Astrocyte (in vitro differentiated cells and primary cell): ENCODE measurements at places on chromosomes 7 and 10.
A peak's percentile ranks its signal among the peaks of the same experiment; 100 is the strongest.

GRCh38 chr7:41869997-41870396 is 167.1 kb upstream of the INHBA start:
- DNase-seq, result no peak

- DNase-seq, result peak; percentile 97
These were observed 55.2 kb upstream of the FRMD4A start for GRCh38 chr10:14385596-14386593.

DNA sequence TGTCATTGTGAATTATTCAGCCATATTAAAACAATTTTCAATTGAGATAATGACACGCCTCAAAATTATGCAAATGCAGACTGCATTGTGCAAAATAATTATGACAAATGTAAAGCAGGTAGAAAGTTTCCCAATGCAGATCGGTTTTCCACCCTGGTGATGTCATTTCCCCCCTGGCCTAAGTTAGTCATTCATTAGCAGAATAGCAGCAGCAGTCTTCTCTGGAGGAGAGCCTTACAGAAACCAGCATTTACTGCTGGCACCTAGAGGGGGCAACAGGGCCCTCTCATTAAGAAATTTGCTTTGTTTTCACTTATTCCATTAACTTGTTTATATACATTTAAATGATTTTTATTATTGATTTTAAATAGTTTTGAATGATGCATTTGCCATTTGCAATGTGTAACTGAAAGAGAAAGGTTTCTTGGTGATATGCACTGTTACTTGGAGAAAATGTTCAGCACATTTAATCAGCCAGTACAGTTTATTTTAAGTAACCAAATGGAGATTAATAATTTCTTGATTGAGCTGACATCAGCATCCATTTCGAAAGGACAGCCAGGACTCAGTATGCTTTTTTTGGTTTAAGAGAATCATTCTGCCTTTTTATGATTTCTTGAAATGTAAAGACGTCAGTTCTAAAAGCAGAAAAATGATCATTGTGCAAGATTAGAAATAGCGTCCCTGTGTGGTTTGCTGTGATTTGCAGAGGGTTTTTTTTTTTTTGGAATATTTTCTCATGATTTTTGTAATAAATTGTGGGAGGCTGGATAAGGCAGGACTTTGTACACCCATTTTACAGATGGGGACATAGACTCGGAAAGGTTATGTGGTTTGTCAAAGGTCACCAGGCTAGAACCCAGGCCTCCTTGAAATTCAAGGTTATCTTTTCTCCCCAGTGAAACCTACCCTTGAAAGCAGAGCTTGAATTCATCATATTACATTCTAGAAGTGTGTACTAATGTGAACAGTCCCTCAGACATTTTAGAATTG is 3.5 kb downstream of the ARID5B start:
- peak; percentile 77 for DNase-seq

GRCh38 chr7:6623589-6624245 is 8.3 kb downstream of the ZNF853 start:
- no peak for DNase-seq

GRCh38 chr7:106317971-106318370 is 33.2 kb upstream of the NAMPT start:
- peak; percentile 63 for DNase-seq

- peak; percentile 33 for DNase-seq
These were observed 860 bp downstream of the ZEB1 start for GRCh38 chr10:31319602-31320549.

GRCh38 chr7:1452205-1452604 is 7.1 kb downstream of the MICALL2 start:
- no peak for DNase-seq

- DNase-seq, result peak; percentile 38
These were observed 240.3 kb downstream of the IPMK start for GRCh38 chr10:58027426-58027825.

- DNase-seq, result no peak
These were observed 14.8 kb upstream of the NRP1 start for GRCh38 chr10:33349268-33349667.

- no peak for DNase-seq
These were observed 17.8 kb downstream of the TMEM209 start for GRCh38 chr7:130187360-130187759.

DNA sequence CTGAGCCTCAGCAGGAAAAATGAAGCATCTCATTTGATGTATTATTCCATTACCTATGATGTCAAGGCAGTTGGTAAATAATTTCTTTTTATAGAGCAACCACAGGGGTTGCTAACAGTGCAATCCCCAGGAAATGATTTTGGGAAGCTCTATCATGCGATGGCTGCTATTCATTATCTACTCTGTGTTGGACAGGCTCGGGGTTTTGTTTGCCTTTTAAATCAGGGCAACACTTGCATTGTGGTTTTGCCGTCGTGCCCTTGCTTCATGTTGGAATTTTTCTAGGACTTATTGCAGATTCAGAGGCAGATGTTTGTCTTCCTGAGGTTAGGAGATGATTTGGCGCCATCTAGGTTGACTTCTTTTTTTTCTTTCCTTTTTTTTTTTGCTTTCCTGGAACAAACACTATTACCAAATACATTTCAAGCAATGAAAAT is 128.4 kb downstream of the BICC1 start:
- DNase-seq, result peak; percentile 99

GRCh38 chr10:114957673-114958072 is 19.7 kb downstream of the TRUB1 start:
- DNase-seq, result no peak

GRCh38 chr10:70054902-70055301 is 2.3 kb downstream of the MACROH2A2 start:
- DNase-seq, result no peak

DNA sequence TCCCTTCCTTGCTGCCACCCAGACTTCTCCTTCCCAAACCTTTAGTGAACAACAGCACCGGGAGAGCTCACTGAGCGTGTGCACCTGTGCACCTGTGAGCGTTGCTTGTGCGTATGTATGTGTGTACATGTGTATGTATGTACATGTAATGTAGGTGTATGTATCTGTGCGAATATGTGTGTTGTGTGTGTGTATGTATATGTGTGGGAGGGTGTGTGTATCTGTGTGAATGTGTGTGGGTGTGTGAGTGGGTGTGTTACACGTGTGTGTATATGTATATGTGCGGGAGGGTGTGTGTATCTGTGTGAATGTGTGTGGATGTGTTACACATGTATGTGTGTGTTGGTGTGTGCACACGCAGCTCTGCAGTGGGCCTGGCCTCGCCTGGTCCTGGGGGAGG is 44.5 kb upstream of the DNAJB6 start:
- DNase-seq, result no peak

DNA sequence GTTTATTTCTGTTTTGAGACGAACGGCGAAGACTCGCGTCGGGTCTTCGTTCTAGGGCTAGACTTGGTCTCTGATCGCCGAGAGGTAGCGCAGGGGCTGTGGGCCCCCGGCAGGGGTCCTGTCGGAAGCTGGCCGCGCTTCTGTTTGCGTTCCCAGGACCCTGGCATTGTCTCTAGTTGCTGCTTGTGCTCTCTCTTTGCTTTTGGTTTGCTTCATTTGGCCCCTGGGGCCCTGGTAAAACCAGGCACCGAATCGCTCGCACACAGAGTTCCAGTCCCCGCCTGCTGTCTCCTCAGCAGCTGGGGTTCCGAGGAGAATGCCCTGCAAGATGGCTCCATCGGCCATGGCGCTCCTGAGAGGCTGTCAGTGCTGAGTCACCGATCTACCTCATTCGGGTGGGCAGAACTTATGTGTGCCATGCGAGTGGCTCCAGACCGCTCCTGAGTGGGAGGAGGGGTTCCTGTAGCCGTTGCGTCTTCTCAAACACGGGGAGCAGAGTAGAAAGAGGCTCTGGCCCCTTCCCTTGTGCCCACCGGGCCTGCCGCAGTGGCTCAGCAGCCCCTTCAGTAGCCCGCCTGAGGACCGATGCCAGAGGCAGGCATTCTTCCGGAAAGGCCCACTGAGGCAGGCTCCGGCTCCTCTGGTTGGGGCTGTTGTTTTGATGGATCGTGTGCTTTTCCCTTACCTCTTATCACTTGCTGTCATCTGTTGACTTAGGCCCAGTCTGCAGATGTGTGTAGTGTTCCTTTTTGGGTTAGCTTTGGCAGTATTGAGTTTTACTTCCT is 826 bp downstream of the CHPF2 start:
- DNase-seq, result peak; percentile 79

DNA sequence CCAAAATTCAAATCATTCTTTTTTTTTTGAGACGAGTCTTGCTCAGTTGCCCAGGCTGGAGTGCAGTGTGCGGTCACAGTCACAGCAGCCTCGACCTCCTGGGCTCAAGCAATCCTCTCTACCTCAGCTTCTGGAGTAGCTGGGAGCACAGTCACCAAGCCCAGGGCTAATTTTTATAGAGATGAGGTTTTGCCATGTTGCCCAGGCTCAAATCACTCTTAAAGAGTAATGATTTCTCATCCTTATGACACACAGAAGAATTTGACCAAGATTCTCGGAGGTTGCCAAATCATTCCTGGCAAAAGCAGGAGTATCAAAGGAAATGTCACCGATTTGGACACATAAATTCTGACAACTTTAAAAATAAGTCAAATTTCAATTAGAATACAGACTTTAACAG is 39.1 kb downstream of the SIRT1 start:
- DNase-seq, result peak; percentile 20

GRCh38 chr10:10551596-10552301 is 465.9 kb upstream of the CELF2 start:
- no peak for DNase-seq

DNA sequence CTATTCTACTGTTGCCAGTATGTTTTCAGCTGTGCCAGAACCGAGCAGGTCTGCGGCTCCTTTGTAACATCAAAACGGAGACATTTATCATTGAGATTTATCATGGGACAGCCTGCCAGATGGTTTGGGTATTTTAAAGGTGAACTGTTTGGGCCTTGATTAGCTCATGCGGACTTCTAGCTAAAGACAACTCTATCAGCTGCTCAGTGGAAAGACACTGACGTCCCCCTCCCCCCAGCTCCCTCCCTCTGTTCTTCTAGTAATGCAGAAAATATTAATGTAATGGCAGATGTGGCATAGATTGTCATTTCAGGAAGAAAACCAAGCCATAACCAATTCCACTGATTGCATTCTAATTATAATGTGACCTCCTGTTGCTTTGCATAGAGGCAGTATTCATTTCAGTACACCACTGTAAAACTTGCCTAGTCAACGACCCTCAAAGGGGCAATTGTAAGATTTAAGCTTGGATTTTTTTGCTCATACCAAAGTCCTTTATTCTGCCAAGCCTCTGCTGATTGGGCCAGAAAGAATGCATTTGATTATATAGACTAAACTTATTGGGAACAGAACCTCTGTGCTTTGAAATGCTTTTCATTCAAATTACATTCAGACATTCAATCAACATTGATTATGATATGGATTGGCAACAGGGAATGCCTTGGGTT is 966.8 kb downstream of the LRMDA start:
- DNase-seq, result peak; percentile 90

- no peak for DNase-seq
These were observed 23.7 kb downstream of the ATAD1 start for GRCh38 chr10:87794285-87794684.

- DNase-seq, result peak; percentile 92
These were observed 18.8 kb upstream of the SMNDC1 start for GRCh38 chr10:110323503-110323902.

DNA sequence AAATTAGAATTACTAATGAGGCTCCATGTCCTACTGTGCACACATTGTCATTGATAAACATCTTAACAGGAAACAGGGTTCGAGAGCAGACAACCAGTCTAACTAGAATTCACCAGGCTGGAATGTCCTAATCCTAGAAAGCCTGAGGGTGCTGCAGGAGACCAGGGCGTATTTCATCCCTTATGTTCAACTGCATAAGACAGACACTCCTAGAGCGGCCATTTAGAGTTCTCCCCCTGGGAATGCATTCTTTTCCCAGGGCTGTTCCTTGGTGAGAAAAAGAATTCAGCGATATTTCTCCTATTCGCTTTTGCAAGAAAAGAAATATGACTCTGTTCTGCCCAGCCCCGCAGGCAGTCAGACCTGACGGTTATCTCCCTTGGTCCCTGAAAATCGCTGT is 486.0 kb downstream of the REEP3 start:
- no peak for DNase-seq

DNA sequence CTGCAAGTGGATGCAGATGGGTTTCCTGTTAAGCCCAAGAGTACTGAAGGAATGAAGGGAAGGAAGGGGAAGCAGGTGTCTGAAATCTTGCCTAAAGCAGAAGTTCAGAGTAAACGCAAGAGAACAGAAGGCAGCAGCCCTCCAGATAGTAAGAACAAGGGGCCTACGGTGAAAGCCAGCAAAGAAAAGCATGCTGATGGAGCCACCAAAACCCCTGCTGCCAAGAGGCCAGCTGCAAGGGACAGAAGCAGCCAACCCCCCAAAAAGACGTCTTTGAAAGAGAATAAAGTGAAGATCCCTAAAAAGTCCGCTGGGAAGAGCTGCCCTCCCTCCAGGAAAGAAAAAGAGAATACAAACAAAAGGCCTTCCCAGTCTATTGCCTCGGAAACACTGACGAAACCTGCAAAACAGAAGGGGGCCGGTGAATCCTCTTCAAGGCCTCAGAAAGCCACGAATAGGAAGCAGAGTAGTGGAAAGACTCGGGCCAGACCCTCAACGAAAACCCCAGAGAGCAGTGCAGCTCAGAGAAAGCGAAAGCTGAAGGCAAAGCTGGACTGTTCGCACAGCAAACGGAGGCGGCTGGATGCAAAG is 152.5 kb downstream of the LCOR start:
- no peak for DNase-seq

- no peak for DNase-seq
These were observed 42.7 kb upstream of the PPIF start for GRCh38 chr10:79304479-79305087.

DNA sequence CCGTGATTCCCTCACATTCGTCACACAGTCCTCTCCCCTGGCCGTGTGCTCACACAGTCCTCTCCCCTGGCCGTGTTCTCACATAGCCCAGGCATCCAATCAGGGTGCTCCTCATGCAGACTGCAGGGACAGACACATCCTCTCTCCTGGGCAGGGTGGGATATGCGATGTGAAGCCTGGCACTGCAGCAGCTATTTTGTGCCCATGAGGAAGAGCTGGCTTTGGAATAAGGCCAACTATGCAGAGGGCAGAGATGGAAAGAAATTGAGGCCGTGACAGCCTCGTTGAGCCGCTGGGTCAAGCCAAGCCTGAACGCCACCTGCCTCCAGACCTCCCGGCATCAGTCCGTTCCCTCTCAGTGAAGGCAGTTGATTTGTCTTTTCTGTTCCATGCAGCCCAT is 35.8 kb downstream of the FOXL3 start:
- DNase-seq, result no peak

DNA sequence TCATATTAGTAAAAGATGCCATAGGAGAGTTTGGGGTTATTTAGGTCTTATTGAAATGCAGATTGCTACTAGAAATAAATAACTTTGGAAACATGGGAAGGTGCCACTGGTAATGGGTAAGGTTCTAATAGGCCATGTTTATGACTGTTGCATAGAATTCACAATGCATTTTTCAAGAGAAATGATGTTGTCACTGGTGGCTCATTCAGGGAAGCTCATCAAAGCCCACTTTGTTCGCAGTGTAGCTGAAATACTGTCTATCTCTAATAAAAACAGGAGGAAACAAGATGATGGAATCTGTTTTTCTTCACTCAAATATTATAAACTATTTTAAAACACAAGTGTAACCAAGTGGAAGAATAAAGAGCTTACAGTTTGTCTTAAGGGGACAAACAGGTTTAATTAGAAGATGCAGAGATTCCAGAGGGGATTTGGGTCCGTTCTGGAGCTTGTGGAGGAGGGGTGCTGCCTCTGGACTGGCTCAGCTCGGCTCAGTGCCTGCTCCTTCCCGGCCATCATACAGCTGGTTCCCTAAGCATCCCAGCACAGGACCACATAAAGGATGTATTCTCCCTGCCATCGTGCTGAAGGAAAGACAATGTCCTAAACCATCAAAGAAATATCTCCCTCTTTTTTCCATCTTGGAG is 20.4 kb downstream of the OPALIN start:
- no peak for DNase-seq

- no peak for DNase-seq
These were observed 10.9 kb downstream of the CTTNBP2 start for GRCh38 chr7:117862378-117862777.

GRCh38 chr10:109065821-109066220 is 857.5 kb downstream of the XPNPEP1 start:
- no peak for DNase-seq
